ENCODE measurements at places on chromosomes 1 and 21.
A peak's percentile ranks its signal among the peaks of the same experiment; 100 is the strongest.

- no peak for DNase-seq
Measured at GRCh38 chr1:186239171-186239570, 135.9 kb downstream of the TPR start.

- no peak for DNase-seq
Measured at GRCh38 chr1:166511761-166512160, 327.5 kb upstream of the POGK start.

- DNase-seq = peak; percentile 77
Measured at GRCh38 chr1:93692451-93692861, 10.8 kb upstream of the BCAR3 start.

DNA sequence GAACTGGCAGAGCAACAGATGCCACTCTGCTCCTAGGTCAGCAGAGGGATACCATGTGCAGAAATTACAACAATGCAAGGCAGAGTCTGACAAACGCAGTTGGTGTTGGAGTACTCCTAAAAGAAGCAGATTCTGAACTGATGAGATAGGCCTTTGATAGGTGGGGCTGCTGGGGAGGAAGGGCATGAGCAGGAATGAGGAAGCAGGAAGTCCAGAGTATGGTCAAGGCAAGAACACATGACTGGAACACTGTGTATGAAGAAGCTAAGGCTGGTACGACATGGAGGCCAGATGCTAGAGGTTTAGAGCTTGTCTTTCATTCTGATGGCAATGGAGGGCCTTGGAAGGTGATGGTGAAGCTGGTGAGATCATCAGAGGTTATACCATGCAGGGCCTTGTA lies 11.5 kb upstream of the THRAP3 start:
- DNase-seq = no peak

GRCh38 chr1:39102537-39103327 lies 76.6 kb downstream of the NDUFS5 start:
- DNase-seq = peak; percentile 81

DNA sequence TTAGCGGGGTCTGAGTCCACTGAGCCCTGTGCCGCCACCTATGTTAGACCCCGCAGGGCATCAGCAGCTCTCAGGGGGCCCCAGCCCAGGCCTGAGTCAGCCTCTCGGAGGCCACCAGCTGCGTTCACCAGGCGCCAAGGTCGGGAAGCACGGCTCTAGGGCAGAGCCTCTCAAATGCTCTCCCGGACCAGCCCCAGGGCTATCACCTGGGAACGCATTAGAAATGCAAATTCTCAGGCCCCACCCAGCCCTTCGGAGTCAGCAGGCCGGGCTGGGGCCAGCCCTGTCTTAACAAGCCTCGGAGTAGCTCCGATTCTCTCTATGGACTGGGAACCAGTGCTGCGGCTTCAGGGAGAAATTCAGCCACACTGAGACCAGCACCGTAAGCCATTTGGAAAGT lies 37.2 kb upstream of the TSPEAR start:
- no peak for DNase-seq

GRCh38 chr1:45317166-45317565 lies 9.5 kb upstream of the HPDL start:
- no peak for DNase-seq

DNA sequence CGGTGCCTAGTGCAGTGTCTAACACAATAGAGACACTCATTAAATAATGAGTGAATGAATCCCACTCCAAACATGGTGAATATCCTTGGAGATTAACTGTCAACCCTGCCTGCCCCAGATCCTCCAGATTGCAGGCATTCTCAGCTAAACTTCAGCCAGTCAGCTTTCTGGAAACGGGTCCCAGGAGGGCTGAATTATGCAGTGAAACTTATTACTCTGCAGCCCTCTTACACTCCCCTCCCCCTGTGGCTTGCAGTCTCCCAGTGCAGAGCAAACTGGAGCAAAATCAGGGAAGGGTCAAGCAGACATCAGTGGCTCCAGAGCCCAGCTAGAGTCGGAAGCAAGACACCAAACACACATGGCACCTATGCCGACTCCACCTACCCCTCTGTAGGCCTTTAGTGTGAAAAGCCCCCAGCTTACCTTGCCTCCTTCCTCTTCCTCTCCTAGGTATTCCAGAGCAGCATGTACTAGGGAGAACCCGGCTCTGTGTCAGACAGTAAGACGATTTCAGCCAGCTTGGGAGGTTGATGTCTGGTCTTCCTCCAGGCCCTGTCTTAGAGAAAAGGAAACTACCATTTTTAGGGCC lies 6.5 kb upstream of the RGS16 start:
- DNase-seq = no peak

DNA sequence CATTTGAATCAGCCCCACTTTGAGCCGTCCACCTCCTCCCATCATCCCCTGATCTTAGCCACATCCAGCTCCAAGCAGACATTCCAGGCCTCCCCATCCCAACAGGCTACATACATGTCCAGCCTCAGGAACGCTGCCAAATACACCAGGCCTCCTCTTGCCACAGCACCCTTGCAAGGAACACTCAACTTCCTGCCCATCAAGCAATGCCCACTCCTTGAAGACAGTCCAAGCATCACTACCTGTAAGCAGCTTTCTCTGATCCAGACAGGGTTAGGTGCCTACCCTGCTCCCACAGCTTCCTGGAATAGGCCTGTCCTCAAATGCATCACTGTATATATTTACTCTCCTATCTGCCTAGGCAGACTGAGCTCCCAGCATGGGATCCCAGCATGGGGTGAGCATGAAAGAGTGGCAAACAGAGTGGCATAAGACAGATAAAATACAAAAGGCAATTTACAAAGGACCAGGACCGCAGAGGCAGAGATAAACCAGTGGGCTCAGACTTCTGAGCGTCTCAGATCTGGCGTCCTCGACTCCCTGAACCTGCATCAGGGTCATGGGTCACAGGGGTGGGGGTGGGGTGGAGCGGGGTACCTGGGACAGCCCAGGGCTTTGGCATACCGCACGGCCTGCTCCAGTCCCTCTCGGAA lies 816 bp downstream of the HYI start:
- DNase-seq = peak; percentile 39

- no peak for DNase-seq
Measured at GRCh38 chr1:10340930-10341590, 57.8 kb upstream of the PGD start.

GRCh38 chr1:87330057-87330884 lies 1.6 kb downstream of the LMO4 start:
- DNase-seq = peak; percentile 46

DNA sequence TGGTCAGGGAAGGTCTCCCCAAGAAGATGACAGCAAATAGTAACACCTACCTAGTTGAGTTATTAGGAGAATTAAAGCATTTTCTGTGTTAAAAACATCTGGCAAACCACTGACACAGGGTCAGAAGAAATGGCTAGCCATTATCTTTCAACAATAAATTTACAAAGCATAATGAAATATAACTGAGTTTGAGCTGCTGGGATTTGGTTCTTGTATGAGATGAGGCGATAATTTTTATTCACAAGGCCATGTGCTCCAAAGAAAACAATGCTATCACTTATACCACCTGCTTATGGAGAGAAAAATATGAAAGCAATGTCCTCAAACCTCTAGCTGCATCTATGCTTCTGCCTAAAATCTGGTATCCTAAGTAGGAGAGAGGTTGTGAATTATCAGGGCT lies 202.3 kb downstream of the CRB1 start:
- DNase-seq = no peak

DNA sequence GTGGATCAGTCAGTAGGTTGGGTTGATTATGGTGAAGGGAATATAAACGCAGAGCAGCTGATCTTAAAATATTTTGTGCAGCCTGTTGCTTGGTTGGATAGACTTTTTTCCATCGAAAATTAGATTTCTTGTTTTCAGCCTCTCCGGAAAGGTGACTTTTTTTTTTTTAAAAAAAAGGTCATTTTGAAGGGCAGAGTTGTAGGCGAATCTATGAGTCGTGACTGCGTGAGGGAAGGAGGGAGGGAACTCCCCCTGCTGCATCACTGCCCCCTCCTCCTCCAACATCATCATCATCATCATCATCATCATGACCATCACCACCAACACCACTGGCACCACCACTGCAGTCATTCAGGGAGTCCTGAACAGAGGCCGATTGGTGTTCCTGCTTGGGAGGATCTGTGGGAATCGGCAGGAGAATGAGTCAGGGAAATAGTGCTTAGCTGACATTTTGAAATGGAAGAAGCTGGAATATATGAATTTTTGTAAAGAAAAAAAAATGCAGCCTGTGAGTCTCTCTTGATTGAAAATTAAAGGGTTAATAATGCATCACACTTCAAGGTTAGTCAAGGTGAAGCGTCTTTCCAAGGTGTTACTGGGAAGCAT lies 1.2 kb downstream of the ATP1B1 start:
- DNase-seq = peak; percentile 58

DNA sequence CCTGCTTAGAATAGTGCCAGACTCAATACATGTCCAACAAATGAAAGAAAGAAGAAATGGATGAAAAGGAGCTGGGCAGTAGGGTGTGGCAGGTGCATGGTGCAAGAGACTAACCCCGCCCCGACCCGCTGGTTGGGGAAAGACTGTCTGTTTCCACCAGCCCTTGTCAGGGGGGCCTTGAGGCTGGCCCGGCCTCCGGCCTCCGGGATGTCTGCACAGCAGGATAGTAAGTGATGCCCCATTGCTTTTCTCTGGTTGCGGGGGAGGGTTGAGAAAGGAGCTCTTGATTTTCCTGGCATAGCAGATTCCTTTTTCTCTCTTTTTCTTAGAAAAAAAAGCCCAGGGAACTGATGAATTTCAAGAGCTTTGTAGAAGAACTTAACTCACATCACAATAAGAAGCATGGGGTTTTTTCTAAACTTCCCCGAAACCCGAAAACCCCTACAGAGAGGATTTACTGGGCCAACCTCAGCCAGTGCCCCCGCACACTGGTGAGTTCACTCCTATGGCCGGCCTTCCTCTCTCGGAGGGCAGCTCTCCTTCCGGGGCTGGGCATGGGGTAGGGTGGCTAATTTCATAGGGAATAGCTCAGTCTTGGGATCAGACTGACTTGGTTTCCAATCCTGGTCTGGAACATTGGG lies 12.5 kb upstream of the TTC22 start:
- no peak for DNase-seq

DNA sequence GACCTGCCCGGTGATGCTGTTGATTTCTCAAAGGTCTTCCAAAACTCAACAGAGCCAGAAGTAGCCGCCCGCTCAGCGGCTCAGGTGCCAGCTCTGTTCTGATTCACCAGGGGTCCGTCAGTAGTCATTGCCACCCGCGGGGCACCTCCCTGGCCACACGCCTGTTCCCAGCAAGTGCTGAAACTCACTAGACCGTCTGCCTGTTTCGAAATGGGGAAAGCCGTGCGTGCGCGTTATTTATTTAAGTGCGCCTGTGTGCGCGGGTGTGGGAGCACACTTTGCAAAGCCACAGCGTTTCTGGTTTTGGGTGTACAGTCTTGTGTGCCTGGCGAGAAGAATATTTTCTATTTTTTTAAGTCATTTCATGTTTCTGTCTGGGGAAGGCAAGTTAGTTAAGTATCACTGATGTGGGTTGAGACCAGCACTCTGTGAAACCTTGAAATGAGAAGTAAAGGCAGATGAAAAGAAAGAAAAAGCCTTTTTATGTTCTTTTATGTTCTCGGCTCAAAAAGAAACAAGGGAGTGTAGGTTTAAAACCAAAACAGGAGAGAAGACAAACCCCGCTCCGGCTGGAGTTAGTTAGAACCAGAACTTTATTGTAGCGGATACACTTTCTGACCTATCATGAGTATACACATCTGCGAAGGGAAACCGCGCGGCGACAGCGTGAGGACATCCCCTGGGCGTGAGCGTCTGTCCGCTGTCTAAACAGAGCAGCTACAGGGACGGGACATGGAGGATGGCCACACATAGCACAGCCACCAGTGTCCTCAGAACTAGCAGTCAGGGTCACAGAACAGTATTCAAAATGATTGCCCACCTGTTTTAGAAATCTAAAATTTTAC lies 77.1 kb downstream of the PIK3CD start:
- no peak for DNase-seq

- no peak for DNase-seq
Measured at GRCh38 chr1:222290866-222291265, 257.0 kb downstream of the HHIPL2 start.

- peak; percentile 48 for DNase-seq
Measured at GRCh38 chr1:173355281-173356031, 121.7 kb upstream of the PRDX6 start.

GRCh38 chr1:233105225-233105624 lies 154.8 kb downstream of the NTPCR start:
- DNase-seq = peak; percentile 76

DNA sequence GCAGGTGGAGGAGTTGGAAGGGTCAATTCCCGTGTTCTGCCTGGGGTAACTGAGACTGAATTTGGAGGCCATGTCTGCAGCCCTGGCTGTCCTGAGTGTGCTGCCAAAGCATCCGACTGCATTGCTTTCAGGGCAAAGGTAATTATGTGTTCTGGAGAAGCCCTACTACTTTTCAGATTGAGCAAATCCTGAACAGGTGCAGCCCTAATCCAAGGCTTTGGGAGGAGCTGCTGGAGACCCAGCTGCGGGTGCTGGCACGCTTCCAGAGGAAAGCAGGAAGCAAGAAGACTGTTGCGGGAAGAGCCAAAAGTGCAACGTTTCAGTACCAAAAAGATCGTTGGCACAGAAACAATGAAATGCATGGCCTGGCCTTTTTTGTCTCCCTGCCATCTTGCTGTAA lies 73.7 kb upstream of the NRIP1 start:
- no peak for DNase-seq

DNA sequence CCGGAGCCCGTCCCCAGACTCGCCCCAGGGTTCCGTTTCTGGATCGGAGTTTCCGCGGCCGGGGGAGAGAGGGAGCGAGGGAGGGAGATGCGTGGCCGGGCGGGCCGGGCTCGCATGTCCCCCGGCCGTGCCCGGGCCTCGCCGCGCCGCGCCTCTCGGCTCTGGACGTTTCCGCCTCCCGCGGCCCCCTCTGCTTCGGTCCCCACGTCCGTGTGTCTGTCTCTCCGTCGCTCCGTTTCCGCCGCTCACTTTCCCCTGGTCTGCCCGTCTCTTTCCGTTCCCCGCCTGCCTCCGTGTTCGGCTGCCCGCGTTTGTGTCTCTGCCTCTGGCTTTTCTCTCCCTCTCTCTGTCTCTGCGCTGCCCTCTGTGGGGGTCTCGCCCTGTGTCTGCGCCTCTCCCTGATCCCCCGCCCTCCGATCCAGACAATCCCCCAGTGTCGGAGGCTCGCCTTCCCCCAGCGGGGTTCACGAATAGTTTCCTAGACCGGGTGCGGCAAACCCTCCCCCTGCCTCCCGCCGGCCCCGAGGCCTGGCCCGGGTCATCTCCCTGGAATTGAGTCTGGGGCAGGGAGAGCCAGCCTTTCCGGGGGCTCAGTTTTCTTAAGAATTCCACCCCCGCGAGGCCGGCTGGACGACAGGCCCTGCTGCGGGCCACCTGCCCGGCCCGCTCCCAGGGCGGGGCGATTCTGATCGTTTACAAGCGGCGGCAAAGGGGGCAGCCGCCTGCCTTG lies 735 bp downstream of the NBL1 start:
- DNase-seq = no peak

GRCh38 chr1:159177272-159177907 lies 6.0 kb downstream of the CADM3 start:
- DNase-seq = peak; percentile 69

DNA sequence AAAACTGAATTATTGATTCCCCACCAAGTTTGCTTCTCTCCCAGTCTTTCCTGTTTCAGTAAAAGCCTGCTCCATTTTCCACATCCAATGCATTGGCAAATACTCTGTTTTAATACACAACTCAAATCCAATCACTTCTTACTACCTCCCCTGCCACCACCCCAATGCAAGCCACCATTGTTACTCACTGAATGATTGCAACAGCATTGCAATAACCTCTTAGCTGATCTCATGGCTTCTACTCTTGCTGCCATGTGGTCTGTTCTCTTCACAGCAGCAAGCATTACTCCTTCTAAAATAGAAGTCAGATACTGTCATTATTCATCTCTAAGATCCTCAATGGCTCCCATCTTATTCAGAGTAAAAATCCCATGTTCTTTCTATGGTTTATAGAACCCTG lies 123.4 kb downstream of the ATP6V1G3 start:
- DNase-seq = peak; percentile 17

Measured in iris pigment epithelial cell (primary cell).